ENCODE measurements at places on chromosomes 6 and 20.

DNA sequence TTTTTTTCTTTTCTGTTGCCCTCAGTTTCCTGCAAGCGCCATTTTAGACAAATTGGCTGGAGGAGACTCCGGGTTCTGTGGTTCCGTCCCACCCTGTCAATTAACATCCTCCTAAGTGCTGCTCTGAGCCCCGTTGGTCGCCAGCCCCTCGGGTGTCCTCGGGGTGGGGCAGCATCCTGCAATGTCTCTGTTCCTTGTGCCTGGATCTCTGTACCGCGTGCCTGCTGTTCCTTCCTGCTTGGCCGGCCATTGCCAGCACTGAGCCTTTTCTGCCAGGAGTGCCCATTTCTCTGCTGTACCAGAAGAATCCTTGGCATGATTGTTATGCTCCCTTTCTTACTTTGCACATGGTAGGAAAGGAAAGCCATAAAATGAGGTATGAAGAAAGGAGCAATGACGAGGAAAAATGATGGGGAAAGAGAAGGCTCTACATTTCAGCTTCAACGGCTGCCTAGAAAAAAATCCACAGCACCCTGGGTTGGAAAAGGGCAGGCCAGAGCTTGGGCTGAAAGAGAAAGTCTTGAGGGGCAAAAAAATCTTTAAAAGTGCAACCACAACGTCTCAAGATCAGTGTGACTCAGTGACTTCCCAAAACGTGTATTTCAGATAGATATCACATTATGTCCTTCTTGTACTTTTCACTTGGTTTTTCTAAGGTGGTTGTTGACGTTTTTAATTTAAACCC is 256.7 kb downstream of the CLIC5 start:
- DNase-seq = no peak

GRCh38 chr6:146381486-146381885 is 162.1 kb upstream of the RAB32 start:
- no peak for DNase-seq

DNA sequence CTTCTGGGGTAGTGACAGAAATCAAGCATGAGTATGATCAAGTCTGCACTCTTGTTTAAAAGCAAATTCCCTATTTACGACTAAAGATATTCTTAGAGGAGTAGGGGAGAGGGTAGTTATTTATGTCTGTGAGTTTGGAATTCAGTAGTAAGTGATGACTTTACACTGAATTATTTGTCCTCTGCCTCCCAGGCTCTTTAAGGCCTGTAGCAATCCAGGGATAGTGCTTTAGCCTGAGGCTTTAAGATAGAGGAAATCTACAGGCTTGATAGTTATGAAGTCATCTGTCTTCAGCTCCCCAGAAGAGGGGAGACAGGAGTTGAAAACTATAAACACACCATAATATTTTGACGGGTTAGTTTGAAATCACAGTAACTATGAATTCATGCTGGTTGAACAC is 664.5 kb downstream of the EPM2A start:
- DNase-seq = no peak

DNA sequence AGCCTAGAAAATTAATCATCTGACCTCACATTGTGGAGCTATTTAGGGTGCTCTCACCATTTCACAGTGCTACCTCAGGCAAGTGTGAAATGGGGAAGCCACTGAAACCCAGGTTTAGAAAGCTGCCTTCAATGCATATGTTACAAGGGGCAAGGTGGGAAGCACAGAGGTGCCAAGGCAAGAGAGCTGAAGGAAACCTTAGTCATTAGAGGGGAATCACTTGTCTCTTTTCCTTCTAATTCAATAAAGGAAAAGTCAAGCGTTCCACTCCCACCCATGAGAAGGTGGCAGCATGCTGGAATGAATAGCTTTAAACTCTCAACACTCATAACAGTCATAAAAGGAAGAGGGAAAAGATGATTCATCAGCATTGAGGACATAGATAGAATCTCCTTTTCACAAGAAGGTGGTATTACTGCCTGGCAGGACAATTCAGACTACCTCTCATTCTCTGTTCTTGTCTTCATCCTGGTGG is 251.9 kb upstream of the IRAK1BP1 start:
- DNase-seq = no peak

GRCh38 chr6:33450434-33450833 is 3.9 kb upstream of the ZBTB9 start:
- no peak for DNase-seq

GRCh38 chr6:106520711-106521401 is 108.4 kb downstream of the RTN4IP1 start:
- peak; percentile 50 for DNase-seq

GRCh38 chr20:31817461-31817860 is 1.7 kb upstream of the MYLK2 start:
- DNase-seq = no peak

DNA sequence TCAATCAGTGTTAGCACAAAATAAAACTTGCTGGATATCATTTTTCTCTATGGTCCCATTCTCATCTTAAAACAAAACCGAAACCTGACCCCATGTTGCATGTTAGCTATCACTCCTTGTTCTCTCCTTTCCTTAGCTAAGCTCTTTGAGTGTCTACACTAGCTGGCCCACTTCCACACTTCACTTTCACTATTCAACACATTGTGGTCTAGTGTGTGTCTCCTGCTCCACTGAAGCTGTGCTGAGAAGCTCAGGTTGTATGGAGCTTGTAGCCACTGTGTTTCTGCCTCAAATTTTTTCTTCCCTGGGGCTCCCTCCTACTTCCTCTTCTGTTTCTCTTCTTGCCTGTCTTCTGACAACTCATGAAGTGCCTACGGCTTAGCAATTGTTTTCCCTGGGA is 223.0 kb downstream of the NKAIN2 start:
- DNase-seq = no peak

- DNase-seq = peak; percentile 3
These were observed 64.9 kb upstream of the BHLHE23 start for GRCh38 chr20:63071541-63072181.

- no peak for DNase-seq
These were observed 147.7 kb downstream of the SH3BGRL2 start for GRCh38 chr6:79778816-79779215.

DNA sequence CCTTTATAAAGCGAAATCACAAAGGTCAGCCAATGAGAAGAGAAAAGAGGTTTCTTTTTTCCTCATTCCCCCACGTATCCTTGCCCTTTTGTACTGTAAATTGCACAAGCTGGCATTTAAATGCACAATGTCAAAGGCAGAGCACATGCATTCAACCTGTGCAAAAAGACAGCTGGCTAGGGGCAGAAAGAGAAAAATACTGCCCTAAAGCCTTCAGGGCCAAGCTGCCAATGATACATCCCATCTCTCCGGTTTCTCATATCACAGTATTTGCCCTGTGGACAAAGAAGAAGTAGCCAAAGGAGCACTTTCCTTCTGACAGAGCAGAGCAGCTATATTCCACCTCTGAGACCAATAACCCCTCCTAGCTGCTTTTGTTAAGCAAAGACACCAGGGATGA is 219.2 kb downstream of the TRDN start:
- no peak for DNase-seq

GRCh38 chr6:143549949-143550268 is 38.4 kb upstream of the FUCA2 start:
- DNase-seq = no peak

- no peak for DNase-seq
These were observed 329.1 kb downstream of the LAMA2 start for GRCh38 chr6:129212081-129212480.

DNA sequence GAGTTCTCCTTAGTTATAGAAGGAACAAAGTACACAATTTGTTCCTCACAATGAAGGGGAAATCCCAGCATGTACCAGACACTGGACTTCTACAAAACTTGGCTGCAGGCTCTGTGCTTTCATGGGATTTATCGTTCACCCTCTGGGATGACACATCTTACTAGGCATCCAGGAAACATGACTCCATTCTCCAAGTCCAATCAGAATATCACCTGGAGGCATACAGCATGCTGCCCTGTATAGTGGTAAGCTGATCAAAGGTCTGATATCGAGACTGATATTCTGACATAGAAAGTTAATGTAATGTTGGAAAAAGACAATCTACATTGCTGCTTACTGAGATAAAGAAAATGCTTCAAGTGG is 6.7 kb downstream of the RWDD2A start:
- DNase-seq = no peak

GRCh38 chr6:117512987-117513573 is 30.6 kb downstream of the DCBLD1 start:
- DNase-seq = no peak

GRCh38 chr6:56526860-56527544 is 115.7 kb downstream of the DST start:
- DNase-seq = no peak

DNA sequence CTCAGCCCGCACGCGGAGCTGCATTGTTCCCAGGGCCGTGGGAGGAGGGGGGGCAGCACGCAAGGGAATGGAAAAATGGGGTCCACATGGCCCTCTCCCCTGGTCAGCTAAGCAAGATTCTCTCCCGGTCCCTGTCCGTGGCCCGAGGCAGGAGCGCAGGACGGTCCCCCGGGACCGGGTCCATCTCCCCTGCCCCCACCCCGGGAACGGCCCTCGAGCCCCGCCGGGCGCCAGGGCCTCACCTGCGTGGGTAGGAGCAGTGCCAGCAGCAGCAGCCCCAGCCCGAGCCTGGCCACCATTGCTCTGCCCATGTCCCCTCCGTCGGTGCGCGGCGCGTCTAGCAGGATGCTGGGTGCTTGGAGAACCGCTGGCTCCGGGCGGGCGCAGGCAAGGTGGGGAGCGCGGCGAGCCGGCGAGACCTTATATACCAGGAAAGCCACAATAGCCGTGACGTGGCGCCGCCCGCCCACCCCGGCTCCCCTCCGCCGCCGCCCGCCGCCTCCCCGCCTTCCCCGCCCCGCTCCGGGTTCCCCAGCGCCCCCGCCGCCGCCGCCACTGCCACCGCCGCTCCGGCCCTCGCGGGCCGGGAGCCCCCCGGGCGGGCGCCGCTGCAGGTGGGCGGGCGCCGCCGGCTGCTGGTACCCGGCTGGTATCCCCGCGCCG is at the start of gene CD24:
Gene CD24, minus strand, starts transcription at position 394 of the 663 bp plus-strand sequence. Its CDS starts 83 bp downstream, at position 311.
- no peak for DNase-seq

DNA sequence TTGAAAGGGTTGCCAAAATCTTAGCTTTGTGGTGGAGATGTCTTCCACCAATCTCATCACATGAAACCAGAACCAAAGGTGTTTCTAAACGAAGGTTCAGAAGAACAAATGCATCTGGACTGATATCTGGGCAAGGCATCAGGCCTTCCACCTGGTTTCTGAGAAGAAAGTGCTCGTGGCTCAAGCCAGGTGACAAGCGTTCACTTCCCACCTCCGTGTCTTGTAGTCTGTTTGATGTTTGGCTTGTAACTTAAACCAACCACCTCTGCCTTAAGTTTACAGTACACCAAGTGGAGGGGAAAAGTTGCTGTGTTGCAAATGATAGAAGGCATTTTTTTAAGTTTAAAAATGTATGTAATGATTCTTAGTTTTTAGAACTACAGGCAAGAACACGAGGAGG is 66.9 kb upstream of the MAP3K7 start:
- DNase-seq = no peak

GRCh38 chr20:11332381-11332780 is 585.3 kb upstream of the BTBD3 start:
- DNase-seq = no peak

DNA sequence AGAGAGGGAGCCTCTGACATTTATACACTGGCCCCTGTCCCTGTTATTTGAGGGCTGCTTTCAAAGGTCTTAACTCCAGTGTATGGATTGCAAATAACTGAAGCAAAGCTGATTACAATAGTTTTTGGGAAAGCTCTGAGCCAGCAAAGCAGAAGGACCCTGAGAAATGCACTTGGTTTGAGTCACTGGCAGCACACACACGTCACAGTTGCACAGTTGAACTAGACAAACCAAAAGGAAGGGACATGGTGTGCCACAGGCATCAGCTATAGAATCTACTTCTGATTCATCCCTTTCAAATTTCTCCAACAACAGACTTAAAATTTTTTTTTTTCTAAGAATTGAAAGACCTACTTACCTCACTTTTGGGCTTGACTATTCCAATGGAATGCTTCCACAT is 56.4 kb downstream of the SNRNP48 start:
- no peak for DNase-seq

GRCh38 chr6:162056745-162057144 is 670.8 kb downstream of the PRKN start:
- DNase-seq = no peak

- DNase-seq = no peak
These were observed at the start of gene VNN1 for GRCh38 chr6:132713352-132714134. VNN1 (minus strand) TSS chr6:132714055; CDS start chr6:132714035, 20 bp downstream.

DNA sequence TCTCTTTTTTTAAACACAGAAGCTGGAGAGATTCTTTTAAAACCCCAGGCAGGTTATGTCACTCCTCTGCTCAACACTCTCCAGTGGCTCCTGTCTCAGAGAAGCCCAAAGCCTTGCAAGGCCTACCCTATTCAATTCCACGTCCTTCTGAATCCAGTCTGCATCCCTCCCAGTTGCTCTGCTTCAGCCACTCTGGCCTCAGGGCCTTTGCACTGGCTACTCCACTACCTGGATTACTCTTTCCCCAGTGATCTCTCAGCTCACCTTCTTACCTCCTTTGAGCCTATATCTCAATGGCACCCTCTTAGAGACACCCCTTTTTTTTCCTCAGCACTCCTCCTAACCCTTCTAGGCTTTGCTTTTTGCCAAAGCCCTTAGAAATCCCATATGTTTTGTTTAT is 185.8 kb downstream of the CLIC5 start:
- no peak for DNase-seq

- DNase-seq = no peak
These were observed 128.2 kb downstream of the GPX5 start for GRCh38 chr6:28653876-28654275.

- DNase-seq = no peak
These were observed 85.1 kb upstream of the PTPN1 start for GRCh38 chr20:50425076-50425475.

DNA sequence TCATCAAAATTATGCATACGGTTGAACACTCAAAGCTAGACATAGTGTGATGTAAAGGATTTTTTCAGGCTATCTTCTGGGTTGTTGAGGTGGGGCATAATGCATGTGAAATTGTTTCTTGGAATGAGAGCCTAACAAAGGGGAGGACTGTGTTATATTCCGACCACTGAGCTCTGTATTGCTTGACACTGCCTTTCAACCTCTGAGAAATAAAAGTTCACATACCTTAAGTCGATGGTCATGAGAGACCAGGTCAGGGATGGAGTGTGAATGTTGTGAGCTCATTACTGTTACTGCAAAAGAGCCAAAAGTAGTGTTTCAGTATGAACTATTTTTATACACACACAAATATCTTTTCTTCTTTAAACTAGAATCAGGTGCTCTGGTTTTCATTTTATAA is 5.0 kb downstream of the PFDN4 start:
- DNase-seq = no peak

DNA sequence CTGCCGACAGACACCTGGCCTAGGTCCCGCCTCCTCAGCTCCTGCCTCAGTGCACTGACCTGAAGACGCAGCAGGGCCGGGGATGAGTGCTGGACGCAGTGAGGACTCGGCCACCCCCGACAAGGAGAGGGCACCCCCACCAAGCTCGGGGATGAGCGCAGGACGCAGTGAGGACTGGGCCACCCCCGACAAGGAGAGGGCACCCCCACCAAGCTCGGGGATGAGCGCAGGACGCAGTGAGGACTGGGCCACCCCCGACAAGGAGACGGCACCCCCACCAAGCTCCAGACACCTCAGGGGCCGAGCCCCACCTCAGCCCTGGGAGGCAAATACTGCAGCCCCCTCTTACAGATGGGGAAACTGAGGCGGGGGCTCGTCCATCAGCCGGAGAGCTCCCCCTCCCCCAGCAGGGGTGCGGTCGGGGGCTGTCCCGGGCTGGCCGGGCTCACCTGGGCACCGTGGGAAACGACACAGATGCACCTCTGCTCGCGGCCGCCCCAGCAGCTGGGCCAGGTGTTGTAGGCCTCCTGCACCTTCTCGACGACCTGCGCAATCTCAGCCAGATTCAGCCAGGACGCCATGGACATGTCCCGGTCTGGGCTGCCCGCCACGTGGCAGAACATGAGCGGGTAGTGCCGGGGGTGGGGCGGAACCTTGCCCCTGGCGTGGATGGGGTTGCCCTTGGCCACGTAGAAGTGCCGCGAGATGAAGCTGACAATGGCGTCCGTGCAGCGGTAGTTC is 7.5 kb downstream of the HELZ2 start:
- no peak for DNase-seq

All from stimulated activated CD8-positive, alpha-beta memory T cell treated with anti-CD3 and anti-CD28 coated beads, Interleukin-4, amount 100 ng/mL, for 4 hours (primary cell).